ENCODE measurements at places on chromosomes 6 and 20.

DNA sequence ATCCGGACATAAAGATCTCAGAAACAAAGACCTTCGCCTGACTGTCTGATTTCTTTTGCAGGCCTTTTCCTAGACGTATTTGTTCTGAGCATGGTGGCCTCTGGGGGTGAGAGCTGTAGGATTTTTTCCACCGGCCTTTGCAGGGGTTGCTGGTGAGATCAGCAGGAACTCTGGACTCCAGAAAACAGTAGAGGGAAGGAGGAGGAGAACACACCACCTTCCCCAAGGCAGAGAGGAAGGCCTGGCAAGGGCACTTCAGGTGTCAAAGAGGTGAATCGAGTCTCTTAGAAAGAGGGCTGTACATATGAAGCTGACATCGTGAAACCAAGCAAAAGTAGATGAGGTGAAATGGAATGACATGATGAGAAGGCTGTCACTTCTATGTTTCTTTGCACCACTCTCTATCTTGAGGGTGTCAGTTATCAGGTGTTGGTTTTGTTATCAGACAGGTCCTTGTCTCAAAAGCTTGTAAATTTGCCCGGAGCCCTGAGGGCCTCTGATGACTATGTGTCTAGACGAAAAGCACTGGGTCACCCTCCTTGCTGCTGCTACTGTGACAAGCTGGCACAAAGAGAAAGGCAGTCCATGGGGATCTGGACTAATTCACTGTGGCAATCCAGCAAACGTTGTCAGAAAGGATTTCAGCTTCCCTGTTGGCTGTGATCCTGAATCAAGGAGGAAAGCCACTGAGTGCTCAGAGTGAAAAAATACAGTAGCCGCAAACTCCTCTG, 91.3 kb upstream of the MAP3K7 start:
- DNase-seq, result no peak

- DNase-seq, result no peak
Observed at GRCh38 chr6:18293076-18293904, 29.0 kb upstream of the DEK start.

GRCh38 chr6:122791310-122791679, 2.2 kb downstream of the SMPDL3A start:
- no peak for DNase-seq

- DNase-seq, result peak; percentile 8
Observed at GRCh38 chr6:121959501-121959900, 440.0 kb upstream of the HSF2 start.

DNA sequence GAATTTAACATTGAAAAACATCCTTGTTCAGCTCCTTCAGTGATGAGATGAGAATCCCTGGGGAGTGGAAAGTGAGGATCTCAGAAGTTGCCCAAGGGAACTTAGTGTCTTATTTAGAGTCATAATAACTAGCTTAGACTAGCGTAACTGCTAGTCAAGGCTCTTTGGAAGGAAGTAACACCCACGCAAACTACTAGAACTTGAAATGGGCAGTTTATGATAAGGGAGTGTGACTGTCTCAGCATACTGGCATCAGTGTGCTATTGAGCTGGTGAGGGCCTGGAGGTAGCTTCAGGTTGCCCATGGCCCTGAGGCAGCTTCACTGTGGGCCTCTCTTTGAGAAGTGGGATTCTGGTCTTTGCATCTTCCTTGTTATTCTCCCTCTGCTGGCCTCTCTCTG, 40.1 kb downstream of the SLX4IP start:
- DNase-seq, result no peak
